ENCODE measurements at places on chromosomes 5 and 9.

DNA sequence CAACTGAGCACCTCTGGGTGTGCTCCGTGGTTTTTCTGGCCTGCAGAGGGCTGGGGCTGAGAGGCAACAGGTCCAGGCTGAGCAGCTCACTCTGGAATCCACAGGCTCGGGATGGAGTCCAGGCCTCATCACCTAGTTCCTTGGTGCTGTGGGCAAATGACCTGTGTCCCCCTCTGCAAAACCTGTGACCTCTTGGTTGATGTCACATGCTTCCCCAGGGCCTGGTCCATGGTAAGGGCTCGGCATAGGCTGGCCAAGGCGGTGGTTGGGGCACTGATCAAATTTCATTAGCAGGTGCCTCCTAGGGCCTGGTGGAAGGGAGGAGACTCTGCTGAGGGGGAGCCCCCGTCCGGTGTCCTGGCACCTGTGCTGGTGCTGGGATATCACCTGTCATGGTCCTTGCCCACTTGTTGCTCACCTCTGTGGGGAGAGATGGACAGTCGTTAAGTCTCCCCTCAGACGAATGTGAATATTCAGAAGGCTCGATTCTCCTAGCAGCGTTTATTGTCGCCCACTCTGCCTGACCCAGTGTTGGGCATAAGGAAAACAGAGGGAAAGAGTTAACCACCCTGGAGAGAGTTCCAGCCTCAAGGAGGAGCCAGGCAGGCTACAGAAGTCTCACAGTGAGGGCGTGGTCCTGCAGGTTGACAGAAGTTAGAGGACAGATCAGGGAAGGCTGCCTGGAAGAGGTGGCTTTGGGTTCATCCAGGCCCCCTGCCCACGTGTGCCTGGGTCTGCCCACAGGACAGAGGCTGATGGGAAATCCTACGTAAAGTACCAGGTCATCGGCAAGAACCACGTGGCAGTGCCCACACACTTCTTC is 3.5 kb downstream of the ENDOG start:
- DNase-seq, result no peak

GRCh38 chr5:138274189-138274853 is at the start of gene GFRA3:
GFRA3 (minus strand) TSS chr5:138274621; CDS start chr5:138274424, 197 bp downstream.
- no peak for DNase-seq

DNA sequence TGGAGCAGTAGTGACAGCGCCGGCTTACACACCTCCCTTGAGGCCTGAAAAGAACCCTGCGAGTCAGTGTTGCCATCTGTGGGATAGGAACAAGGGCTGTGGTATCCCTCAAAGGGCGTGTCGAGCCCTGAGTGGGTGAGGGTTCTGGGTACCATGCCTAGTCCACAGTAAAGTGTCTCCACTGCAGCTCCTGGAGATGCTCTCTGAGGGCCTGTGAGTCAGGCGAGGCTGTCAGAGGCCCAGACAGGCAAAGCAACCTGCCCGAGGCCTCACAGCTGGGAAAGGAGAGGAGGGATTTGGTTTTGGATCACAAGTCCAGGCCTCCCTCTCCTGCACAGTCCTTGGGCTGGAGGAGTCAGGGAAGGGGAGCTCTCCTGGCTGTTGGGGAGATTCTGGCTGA is 6.1 kb downstream of the PRRX2 start:
- no peak for DNase-seq

GRCh38 chr5:34551911-34552433 is 104.2 kb upstream of the RAI14 start:
- DNase-seq, result no peak
